ENCODE measurements at places on chromosomes 2 and 18. TPM values are rescaled to one million over a fixed set of nuclear protein-coding genes. Genes with fewer than 3 reads are reported as not detected.

Gene COLEC11
- total RNA-seq: not detected

Gene CFAP65
- not detected for total RNA-seq

Gene AMER3
- total RNA-seq: not detected

Gene ZC3H8
- total RNA-seq: 28.6 TPM

Gene APOB
- total RNA-seq: 1.3 TPM

Gene PMAIP1
- 15.7 TPM for total RNA-seq

Gene VIT
- 2.2 TPM for total RNA-seq
